Stimulated activated CD8-positive, alpha-beta memory T cell treated with anti-CD3 and anti-CD28 coated beads, Interleukin-2, amount 100 ng/mL, for 48 hours (primary cell): ENCODE measurements at places on chromosomes 13 and 19.

DNA sequence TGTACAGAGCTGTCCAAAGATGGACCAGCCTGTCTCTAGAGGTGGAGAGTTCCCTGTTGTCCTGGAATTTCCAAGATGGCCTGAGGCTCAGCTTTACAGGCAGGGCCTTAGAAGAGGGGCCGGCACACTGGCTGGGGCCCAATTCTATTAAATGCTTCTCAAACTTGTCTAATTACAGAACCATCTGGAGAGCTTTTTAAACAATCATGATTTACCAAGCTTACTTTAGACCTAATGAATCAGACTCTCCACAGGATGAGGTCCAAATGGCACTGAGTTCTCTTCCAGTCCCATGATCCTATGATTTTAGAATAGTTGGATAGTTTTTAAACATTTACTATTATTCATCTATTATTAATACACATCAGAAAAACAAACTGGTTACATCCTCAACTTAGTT is 123.5 kb downstream of the DNAJC3 start:
- no peak for DNase-seq

DNA sequence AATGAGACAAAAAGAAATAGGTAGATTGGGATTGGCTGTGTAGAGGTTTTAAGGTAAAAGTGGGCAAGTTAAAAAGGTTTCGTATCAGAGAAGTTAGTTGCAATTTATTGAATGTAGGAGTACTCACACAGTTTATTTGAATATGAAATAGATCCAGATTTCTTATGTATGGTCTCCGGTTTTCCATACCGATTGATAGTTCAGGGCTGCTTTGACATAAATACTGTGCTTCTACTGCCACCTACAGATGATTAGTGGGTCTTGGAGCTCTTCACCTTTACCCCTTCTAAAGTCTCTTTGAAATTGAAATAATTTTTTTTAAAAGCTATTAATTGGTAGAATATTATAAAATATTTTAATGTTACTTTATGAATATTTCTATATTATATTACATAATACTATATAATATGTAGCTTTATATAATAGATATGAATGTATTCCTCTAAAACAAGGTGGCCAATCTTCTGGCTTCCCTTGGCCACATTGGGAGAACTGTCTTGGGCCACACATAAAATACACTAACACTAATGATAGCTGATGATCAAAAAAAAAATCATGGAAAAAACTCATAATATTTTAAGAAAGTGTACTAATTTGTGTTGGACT is 7.7 kb upstream of the GPR18 start:
- DNase-seq, result no peak

GRCh38 chr13:28299916-28300315 is 161.6 kb downstream of the PAN3 start:
- DNase-seq, result no peak

DNA sequence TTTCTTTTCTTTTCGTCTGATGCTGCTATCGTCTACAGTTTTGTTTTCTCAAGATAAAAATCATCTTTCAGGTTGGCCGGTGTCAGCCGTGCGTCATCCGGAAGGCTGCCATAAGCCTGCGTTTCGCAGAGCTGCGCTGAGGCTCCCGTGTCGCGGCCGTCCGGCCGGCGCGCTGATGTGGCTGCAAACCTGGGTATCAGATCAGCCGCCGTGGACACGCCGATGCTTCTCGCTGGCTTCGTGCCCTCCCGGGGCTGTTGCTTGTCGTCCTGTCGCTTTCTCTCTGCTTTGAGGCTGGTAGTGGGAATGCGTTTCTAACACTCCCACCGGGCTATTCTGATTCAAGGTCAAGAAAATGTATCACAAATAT is 45.9 kb upstream of the TFDP1 start:
- no peak for DNase-seq

DNA sequence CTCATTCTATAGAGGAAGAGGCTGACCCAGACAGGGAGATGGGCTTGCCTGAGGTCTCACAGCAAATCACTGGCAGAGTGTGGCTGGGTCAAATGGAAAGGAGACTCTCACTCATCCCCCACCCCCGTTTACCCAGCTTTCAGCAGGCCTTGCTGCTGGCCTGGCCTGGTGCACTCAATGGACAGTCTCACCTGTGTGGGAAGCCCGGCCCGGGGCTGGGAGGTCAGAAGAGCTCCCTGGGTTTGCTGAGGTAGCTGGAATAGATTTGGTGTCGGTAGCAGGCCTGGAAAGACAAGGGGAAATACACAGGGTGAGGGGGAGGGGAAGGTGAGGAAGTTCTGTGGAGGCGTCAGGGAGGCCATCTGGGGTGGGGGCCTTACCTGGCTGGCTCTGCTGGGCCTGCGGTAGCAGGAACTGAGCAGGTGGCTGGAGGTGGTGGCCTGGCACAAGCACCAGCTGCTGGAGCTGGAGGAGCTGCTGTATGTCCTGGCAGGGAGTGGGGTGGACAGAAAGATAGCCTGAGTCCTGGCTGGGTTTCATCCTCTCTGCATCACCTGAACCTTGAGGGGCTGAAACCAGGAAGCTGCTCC is 23.5 kb downstream of the ZNF574 start:
- DNase-seq, result no peak

DNA sequence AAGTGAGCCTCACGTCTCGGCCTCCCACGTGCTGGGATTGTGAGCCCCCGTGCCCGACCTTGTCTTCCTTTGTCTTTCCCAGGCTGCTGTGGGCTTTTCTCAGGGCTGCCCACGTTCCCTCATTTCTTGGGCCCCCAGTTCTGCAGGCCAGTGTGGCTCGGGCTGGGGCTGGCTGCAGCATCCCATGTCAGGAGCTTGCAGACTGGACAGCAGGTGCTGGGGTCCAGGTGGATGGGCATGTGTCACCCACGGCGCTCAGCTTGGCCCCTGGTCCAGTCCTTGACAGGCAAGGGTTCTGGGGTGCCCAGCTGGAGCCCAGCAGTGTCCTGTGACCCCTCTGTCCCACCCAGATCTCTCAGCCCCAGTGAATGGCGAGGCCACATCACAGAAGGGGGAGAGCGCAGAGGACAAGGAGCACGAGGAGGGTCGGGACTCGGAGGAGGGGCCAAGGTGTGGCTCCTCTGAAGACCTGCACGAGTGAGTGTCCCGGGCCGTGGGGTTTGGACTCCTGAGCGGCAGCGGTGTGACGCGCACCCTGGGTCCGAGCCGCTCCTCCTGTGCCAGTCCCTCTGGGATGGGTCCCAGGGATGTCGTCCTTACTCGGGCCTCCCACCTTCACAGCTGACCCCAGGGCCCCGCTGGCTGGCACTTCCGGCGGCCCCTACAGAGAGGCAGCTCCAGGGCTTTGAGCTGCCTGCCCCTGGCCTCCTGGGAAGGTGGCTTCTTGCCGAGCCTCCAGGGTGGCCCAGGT is 17.3 kb downstream of the PLIN4 start:
- no peak for DNase-seq
